ENCODE measurements at places on chromosomes 2 and 18. TPM values are rescaled to one million over a fixed set of nuclear protein-coding genes. Genes with fewer than 3 reads are reported as not detected.

The ANKRD44 gene
- total RNA-seq, result 6.9 TPM

The EFR3B gene
- total RNA-seq, result 0.54 TPM

The ORMDL1 gene
- 46.1 TPM for total RNA-seq

The SERPINB5 gene
- total RNA-seq, result not detected

The R3HDM1 gene
- total RNA-seq, result 3.4 TPM

The FTCDNL1 gene
- 0.11 TPM for total RNA-seq

The SERPINB4 gene
- not detected for total RNA-seq

The ESPNL gene
- not detected for total RNA-seq

The KCNG2 gene
- total RNA-seq, result 0.43 TPM

The G6PC2 gene
- not detected for total RNA-seq

The SLC19A3 gene
- not detected for total RNA-seq

The IL1RN gene
- not detected for total RNA-seq

The GALNT13 gene
- under 0.01 TPM for total RNA-seq

The MC2R gene
- total RNA-seq, result not detected

The PROM2 gene
- 0.09 TPM for total RNA-seq

The NT5DC4 gene
- total RNA-seq, result not detected
